ENCODE measurements at places on chromosomes 4 and X.

DNA sequence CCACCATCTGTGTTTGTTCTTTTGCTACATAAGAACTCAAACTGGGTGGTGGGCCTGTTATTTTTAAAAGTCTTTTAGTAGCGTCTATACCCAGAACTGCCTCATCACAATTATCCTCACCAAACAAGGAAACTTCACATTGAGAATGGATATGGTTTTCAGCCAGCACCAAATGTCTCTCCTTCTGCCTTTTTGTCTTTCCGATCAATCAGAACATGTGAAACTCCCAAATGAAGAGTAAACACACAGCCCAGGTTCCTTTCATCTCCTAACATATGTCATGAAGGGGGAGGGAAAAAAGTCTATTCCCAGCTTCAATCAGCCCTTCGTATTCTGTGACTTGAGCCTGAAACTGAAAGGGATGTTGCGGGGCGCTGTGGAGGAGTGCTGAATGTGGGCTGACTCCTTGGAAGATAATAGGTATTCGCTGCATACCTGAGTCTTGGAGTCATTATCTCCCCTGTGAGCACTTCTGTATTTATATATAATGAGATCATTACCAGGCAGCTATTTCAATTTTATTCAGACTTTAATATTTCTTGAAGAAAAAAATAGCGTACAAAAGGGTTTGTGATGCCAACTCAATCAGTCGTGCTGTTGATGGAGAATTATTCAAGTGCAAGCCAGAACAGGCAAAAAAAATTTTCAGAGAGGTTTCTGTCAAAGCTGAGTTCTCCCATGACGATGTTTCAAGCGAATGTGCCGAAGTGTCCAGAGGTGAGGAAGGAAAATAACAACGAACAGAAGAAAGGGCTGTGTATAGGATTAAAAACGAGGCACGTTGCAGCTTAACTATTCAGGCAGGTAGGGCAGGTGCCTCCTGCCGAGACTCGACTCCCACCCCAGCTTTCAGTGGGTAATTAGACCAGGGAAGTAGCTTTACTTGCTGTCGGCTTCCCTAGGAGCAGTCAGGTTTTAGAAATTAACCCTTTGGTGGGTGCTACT, 163.9 kb upstream of the NOCT start:
- H3K27ac ChIP-seq, result no peak overlapping the region
- no peak for DNase-seq
- no peaks in the 10 kb centered on the region for H3K36me3 ChIP-seq
- H3K4me3 ChIP-seq, result no peak overlapping the region
- H3K4me1 ChIP-seq, result peaks cover 6% of the 10 kb centered on the region

DNA sequence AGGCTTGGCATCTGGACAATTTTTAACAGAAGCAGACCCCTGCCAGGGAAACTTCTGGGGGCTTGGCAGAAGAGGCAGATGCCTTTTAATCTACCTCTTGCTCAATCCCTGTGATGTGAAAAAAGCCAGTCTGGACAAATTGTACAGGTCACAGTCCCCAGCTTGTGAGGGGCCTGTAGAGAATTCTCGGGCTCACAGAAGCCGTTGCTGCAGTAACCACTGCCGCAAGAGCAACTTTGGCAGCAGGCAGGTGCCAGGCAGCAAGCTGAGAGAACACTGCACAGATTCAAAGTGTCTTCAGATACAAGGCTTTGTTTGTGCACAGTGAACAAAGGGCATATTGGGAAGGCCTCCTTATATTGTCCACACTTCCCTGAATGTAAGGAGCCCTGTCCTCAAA, 11.7 kb downstream of the GPKOW start:
- no peaks in the 10 kb centered on the region for H3K27me3 ChIP-seq
- DNase-seq, result no peak
- H3K36me3 ChIP-seq, result peaks cover 13% of the 10 kb centered on the region

DNA sequence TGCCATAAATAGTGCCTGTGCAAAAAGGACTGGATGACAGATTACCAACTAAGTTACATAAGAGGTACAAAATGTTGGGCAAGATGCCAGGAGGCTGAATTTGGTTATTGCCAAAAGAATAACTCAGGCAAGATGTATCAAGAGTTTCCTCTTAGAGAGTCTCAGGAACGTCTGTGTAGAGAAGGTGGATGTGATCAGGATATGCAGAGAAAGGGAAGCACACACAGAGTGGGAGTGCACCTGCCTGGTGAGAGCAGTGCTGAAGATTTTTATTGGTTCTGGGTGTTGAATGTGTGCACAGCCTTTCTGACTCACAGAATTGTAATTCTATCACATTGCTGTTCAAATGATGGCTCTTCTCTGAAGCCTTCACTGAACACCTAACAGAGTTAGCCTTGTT, 156.8 kb upstream of the HS3ST1 start:
- H3K27ac ChIP-seq, result no peak overlapping the region
- no peak overlapping the region for H3K4me3 ChIP-seq
- H3K4me1 ChIP-seq, result no peaks in the 10 kb centered on the region
- no peaks in the 10 kb centered on the region for H3K27me3 ChIP-seq
- H3K36me3 ChIP-seq, result no peaks in the 10 kb centered on the region
- DNase-seq, result no peak

- DNase-seq, result peak; percentile 80
- peaks cover 3% of the 10 kb centered on the region for H3K4me1 ChIP-seq
- H3K4me3 ChIP-seq, result no peak overlapping the region
Observed at GRCh38 chr4:1459722-1460511, 53.7 kb upstream of the NKX1-1 start.

DNA sequence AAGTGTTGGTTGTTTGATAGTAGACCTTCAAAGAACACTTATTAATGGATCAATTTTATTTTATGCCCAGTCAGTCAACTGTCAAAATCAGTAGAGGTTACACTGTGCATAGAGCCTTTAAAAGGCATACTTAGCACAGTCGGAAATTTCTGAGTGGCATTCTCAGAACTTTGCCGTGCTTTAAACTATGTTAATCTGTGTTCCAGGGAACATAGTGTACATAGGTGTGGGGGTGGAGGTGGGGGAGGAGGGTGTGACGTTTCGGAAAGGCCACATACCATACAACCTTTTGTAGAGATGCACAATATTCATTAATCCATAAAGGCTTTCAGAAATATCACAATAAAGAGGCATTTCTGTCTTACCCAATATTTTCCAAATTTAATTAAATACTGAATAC, 75.8 kb downstream of the RS1 start:
- peaks cover 5% of the 10 kb centered on the region for H3K4me1 ChIP-seq
- H3K27ac ChIP-seq, result peak overlapping the region; percentile 42
- no peaks in the 10 kb centered on the region for H3K27me3 ChIP-seq
- H3K4me3 ChIP-seq, result no peak overlapping the region

DNA sequence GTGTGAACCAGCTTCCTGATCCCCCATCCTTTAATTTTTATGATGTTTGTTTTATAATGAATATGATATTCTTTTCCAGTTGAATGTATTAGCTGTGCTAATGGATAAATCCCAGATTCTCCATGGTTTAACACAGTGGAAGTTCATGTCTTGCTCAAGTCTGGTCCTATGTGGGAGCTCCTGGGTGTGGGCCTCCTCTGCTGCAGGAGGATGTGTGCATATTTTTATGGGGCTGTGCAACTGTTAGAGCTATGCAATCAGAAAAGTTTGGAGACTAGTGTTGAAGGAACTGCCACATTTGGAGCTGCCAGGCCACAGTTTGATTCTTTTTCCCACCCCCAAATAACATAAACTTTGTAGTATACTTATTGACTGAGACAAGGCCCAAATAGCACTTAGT, 24.8 kb downstream of the MGST2 start:
- no peaks in the 10 kb centered on the region for H3K27me3 ChIP-seq
- no peak for DNase-seq
- H3K4me3 ChIP-seq, result no peak overlapping the region
- no peaks in the 10 kb centered on the region for H3K4me1 ChIP-seq

DNA sequence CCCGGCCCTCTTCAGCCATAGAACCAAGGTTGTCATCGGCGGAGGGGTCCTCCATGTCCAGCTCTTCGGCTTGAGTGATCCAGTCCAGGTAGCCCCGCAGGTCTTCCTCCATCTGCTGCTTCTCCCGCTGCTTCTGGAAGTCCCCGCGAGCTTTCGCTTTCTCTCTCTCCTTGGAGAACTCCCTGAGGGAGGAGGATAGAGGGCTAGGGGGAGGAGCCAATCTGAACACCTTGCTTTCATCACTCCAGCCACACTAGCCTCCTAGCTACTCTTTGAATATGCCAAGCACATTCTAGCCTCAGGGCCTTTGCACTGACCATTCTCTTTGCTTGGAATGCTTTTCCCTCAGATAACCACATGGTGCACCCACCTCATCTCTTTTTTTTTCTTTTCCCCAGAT, 6.2 kb downstream of the CACNA1F start:
- H3K27me3 ChIP-seq, result no peaks in the 10 kb centered on the region
- peaks cover 2% of the 10 kb centered on the region for H3K4me1 ChIP-seq
- H3K36me3 ChIP-seq, result no peaks in the 10 kb centered on the region
- no peak overlapping the region for H3K27ac ChIP-seq
- H3K4me3 ChIP-seq, result no peak overlapping the region

DNA sequence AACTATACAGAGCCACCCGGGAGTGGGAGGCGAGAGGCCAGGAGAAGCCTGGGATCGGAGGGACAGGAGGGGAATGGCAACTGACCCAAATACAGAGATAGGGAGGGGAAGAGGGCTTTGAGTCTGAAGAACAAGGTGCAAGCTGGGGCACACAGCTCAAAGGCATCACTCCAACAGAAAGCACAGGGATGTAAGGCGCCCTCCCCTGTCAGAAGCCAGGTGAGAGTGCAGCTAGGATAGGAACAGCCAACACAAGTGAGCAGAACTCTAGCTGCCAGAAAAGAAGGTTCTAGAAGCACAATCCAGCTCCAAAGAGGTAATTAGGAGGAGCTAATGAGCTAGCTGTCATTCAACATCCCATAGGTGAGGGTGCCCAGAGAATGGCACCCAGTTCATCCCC, 232.2 kb downstream of the DHX15 start:
- H3K27ac ChIP-seq, result no peak overlapping the region
- H3K4me3 ChIP-seq, result no peak overlapping the region
- no peaks in the 10 kb centered on the region for H3K36me3 ChIP-seq
- H3K4me1 ChIP-seq, result no peaks in the 10 kb centered on the region
- H3K27me3 ChIP-seq, result peaks cover 21% of the 10 kb centered on the region

GRCh38 chrX:154485150-154486051, 1.0 kb downstream of the UBL4A start:
- no peaks in the 10 kb centered on the region for H3K36me3 ChIP-seq
- peak overlapping the region; percentile 51 for H3K4me3 ChIP-seq
- peaks cover 10% of the 10 kb centered on the region for H3K4me1 ChIP-seq
- H3K27ac ChIP-seq, result no peak overlapping the region
- H3K27me3 ChIP-seq, result no peaks in the 10 kb centered on the region
- DNase-seq, result no peak

DNA sequence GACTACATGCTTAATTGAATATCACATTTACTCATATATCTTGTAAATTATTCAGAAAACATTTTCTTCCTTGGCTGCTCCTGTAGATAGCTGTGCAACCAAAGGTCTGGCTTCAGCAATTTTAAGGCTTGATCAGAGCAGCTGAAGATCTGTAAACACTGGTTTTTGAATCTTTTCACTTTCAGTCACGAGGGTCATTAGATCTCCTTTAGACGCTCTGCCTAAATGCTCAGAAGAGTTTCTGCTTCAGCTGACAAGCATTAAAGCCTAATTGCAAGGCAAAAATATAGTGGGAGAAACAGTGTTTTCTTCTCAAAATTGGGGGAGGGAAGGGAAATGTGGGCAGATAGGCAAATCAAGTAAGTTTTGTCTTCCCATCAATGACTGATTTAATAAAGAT, 25.7 kb downstream of the TRPC5 start:
- no peak overlapping the region for H3K27ac ChIP-seq
- H3K4me1 ChIP-seq, result no peaks in the 10 kb centered on the region
- no peaks in the 10 kb centered on the region for H3K36me3 ChIP-seq
- H3K27me3 ChIP-seq, result no peaks in the 10 kb centered on the region
- no peak for DNase-seq

DNA sequence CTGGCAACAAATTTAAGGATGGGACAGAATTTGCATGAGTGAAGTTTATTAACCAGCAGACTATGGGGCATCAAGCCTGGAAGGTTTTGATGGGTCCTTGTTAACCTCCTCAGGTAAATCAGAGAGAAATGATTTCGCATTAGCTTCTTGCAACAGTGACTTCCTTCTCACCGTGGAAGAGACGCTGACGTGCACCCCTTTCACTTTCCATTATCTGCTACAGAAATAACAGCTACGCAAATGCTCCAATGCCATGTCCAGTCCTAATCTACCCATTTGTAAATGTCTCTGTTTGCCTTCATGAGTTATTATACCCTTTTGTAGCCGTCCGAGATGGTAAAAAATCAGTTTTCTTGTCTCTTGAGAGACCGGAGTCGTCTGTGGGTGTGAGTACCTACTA, 100.3 kb downstream of the SLC34A2 start:
- H3K27me3 ChIP-seq, result no peaks in the 10 kb centered on the region
- H3K27ac ChIP-seq, result no peak overlapping the region
- peaks cover 2% of the 10 kb centered on the region for H3K4me1 ChIP-seq
- peaks cover 8% of the 10 kb centered on the region for H3K36me3 ChIP-seq
- no peak overlapping the region for H3K4me3 ChIP-seq

- H3K4me3 ChIP-seq, result no peak overlapping the region
- H3K27ac ChIP-seq, result no peak overlapping the region
Observed at GRCh38 chrX:132559101-132559500, 70.3 kb upstream of the MBNL3 start.

DNA sequence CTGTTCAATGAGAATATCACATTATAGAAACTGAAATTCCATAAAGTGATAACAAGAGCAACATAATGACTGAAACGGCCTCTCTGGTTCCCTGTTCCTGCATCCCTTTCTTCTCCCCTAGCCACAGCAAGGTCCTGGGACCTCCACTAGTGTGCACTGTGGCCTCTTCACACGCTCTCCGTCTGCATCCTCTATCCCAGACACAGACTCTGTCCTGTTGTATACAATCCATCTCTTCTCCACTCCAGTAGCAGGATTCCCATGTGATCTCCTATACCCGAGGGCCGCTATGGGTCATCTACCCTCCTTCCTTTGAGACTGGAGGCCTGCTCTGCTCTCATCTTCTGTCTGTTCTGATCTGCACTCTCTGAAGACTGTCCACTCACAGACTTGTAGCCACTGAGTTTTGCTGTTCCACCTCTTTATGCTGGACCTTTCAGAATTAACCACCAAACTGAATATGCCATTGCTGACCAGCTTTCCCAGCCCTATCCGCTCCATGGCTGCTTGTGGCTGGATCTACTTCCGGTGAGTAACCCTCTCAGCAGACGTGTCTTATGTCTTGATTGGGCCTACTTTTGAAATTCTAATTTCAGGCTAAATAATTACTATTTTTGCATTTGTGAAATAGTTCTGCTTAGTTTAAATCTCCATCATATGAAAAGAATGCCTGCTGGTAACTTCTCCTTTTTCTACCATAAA, 105.1 kb upstream of the NAP1L5 start:
- no peak overlapping the region for H3K27ac ChIP-seq
- no peak overlapping the region for H3K4me3 ChIP-seq
- H3K4me1 ChIP-seq, result no peaks in the 10 kb centered on the region
- H3K27me3 ChIP-seq, result no peaks in the 10 kb centered on the region

GRCh38 chrX:17882680-17883079, 21.6 kb upstream of the RAI2 start:
- no peaks in the 10 kb centered on the region for H3K4me1 ChIP-seq
- H3K36me3 ChIP-seq, result no peaks in the 10 kb centered on the region
- peaks cover 3% of the 10 kb centered on the region for H3K27me3 ChIP-seq
- no peak for DNase-seq

GRCh38 chrX:152637649-152638442, at the start of gene GABRQ:
Gene GABRQ, plus strand, starts transcription at chrX:152637895. Its CDS starts 308 bp downstream, at chrX:152638203.
- no peak within 1 kb of the TSS for H3K27ac ChIP-seq
- no peaks in the 10 kb centered on the region for H3K36me3 ChIP-seq
- H3K4me3 ChIP-seq, result no peak within 1 kb of the TSS

Data from osteocyte (in vitro differentiated cells).